Stimulated activated CD4-positive, alpha-beta T cell treated with anti-CD3 and anti-CD28 coated beads, Interleukin-12 subunit alpha, Interleukin-12 subunit beta, amount 100 ng/mL, for 24 hours (primary cell): ENCODE measurements at places on chromosomes 1 and 21.

GRCh38 chr1:221669441-221669840 is 72.4 kb downstream of the DUSP10 start:
- no peak for DNase-seq

GRCh38 chr1:96520579-96520947 is 201.0 kb upstream of the PTBP2 start:
- DNase-seq = no peak

- DNase-seq = no peak
Measured at GRCh38 chr1:149936992-149937705, 470 bp upstream of the MTMR11 start.

DNA sequence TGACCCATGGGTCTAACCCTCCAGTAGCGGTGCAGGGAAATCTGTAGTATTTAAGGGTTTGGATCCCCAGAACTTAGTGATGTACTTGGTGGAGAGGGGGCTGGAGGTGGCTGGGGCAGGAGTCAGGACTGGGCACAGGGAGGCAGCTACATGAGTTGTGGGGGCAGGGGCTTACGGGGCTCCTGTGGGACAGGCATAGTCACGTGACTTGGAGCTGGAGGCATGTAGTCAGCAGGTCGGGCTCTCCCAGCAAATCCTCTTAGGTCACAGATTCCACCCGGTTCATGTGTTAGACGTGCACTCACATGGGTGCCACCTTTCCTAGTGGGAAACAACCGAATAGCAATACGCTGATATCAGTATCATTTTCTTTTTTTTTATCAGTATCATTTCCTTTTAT is 112.1 kb downstream of the PCP4 start:
- DNase-seq = no peak

DNA sequence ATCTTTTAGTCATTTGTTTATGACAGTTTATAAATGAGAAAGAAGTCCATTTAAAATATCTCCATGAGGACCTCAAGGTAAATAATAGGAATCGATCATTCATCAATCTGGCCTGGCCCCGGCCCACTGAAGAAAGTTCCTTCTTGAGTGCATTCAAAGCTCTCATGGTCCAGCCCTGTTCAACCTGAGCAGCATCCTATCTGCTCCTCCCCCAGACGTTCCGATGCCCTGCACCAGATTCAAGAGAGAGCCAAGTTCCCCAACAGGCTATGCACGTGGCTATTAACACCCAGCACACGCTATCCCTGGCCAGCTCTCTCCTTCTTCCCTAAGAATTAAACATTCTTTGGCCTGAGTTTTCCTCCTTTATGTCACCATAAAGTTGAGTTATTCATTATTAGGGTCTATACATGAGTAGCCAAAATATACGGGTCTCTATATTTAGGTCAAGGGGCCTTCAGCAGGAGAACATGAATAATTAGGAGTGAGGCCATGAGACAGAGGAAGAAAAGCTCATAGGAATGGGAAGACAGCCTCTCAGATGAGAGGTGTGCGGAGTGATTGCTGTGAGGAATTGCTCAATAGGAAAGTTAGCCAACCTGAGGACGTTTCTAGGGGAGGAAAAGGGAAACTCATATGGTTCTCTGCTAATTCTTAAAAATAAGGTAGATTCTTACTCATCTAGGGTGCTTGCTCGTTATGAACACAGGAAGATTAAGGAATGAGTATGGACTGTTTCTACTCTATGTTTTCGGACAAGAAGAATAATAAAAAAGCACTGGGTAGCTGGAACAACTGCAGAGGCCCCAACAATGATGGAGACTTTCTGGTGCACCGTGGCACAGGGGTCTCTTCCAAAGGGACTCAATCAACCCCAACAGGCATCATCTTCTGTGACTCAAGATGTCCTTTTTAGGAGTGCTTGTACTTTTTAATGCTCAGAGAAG is 23.6 kb downstream of the RUNX1 start:
- no peak for DNase-seq
